Cardiac muscle cell (in vitro differentiated cells and primary cell): ENCODE measurements at places on chromosomes 5 and 9.

DNA sequence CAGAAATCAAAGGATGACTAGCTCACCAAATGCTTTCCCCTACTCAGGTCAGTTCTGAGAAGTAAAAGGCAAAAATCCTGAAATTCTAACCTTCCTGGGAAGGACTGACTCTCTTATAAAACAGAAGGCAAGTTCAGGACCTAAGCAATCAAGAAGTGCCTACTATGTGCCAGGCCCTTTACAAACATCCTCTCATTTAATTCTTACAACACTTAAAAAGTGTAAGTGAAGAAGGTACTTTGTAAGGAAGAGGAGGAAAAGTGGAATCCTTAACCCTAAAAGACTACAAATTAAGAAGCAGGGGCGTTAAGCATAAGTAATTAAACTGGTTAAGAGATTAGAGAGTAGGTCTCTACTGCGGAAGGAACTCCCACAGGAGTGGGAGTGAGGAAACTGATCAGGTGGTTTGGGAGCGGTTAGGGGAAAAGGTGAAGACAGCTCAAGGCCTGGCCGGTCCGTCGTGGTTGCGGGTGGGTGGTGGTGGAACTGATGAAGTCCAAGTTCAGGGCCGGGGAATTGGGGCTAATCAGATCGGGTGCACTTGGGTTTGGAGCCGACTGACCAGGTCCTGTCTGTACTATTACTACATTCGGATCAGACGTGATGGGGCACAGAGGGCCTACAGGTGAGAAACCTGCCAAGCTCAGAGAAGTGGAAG, 839 bp downstream of the MED27 start:
- H3K27ac ChIP-seq, result peak overlapping the region; percentile 74
- H3K36me3 ChIP-seq, result peaks cover 15% of the 10 kb centered on the region
- H3K27me3 ChIP-seq, result no peaks in the 10 kb centered on the region
- DNase-seq, result no peak

- DNase-seq, result no peak
- H3K36me3 ChIP-seq, result no peaks in the 10 kb centered on the region
- peak overlapping the region; percentile 4 for H3K27ac ChIP-seq
Measured at GRCh38 chr5:83718936-83719495, 1.6 kb downstream of the HAPLN1 start.

DNA sequence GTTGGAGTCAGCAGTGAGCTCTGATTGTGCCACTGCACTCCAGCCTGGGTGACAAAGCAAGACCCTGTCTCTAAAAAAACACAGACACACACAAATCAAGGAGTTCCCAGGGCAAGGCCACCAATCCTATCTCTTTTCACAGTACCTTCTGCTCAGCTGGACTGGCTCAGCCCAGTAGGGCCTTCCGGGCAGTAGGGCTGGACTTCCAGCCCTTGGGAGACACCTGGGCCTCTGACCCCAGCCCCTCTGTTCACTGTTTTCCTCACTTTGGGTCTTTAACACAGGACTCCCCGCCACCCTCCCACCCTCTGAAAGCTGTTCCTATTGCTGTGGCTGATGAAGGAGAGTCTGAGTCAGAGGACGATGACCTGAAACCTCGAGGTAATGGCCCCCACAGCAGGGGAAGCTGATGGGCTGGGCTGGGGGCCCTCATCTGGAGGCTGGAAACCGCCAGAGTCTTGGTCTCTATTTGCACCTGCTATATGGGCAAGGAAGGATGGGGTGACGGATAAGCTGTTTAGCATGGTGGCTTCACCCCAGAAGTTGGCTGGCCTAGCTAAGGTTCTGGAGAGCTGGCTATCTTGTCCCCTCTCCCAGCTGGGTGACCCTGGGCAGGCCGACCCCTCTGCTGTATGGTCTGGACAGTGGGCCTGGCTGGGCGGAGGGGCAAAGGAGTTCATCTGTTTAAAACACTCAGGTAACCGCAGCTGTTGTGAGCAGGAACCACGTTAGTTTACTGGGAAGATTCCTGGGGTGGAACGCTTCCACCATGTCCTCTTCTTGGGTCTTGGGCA, 25.6 kb downstream of the USP20 start:
- H3K27ac ChIP-seq, result no peak overlapping the region
- DNase-seq, result no peak

DNA sequence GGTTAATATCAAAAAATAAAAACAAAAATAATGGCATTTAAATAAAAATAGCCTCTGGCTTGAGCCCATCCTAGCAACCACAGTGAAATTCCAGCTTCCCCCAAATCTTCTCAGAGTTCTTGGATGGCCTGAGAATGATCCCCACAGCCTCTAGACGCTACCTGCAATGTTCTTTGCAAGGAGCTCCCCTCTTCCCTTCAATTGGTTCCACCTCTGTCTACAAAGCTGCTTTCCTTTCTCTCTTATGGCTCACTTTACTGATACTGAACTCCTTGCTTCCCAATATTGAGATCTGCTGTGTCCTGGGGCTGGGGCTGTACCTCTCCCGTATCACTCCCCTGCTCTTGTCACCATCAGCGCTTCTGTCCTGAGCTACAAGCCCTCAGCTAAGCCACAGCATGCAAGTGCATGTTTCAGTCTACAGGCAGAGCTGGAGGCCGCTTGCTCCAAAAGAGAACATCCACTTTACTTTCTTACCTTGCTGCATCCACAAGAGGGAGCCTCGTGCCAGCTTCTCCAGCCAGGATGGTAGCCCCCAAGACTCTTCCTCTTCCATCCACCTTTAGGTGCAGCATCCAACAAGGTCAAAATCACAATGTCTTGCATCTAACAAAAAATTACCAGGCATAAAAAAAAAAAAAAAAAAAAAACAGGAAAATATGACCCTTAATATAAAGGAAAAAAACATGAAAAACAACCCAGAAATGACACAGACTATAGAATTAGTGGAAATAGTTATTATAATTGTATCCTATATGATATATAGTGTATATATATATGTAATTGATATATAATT, 57.4 kb upstream of the PRSS3 start:
- peak; percentile 78 for DNase-seq
- no peak overlapping the region for H3K27ac ChIP-seq
- H3K4me3 ChIP-seq, result no peak overlapping the region
- H3K27me3 ChIP-seq, result no peaks in the 10 kb centered on the region
- H3K4me1 ChIP-seq, result no peaks in the 10 kb centered on the region
- H3K36me3 ChIP-seq, result no peaks in the 10 kb centered on the region

DNA sequence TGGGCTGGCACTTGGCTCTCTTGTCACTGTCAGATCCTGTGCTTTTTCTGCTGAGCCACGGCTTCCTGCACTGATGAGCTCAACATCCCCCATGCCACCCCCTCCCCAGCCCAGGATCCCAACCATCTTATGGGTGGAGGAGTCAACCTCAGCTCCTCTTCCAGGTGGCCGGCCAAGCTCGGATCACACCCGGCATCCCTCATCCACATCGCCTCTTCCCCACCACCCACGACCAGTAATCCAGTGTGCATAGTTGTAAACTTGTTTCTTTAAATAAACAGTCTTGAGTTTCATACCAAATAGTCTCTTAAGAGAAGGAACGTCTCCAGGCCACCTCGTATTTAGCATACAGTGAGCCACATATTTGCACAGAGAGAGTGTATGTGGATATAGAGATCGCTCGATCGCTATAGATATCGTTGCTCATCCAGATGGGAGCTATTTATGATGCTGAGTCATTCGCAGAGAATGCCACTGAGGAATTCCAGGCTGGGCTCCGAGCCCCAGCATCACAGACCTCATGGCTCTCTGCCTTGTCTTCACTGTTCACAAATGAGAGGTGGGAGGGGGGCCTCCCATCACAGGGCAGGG, 61.8 kb upstream of the CPLX2 start:
- H3K27me3 ChIP-seq, result no peaks in the 10 kb centered on the region
- DNase-seq, result no peak
- H3K4me3 ChIP-seq, result no peak overlapping the region
- H3K36me3 ChIP-seq, result no peaks in the 10 kb centered on the region
